Right ventricle myocardium inferior (tissue), 1 donor: ENCODE measurements at places on chromosomes 3 and 15. TPM values are rescaled to one million over a fixed set of nuclear protein-coding genes. Genes with fewer than 3 reads are reported as not detected.

The SKOR1 gene
- not detected for total RNA-seq

The SLC28A1 gene
- total RNA-seq: 0.24 TPM

The THRB gene
- 25.9 TPM for total RNA-seq

The RPS27L gene
- total RNA-seq: 193 TPM

The ANKRD63 gene
- 0.92 TPM for total RNA-seq

The KNSTRN gene
- 8.5 TPM for total RNA-seq

The SERPINI1 gene
- total RNA-seq: 4.6 TPM

The LSM3 gene
- 17.2 TPM for total RNA-seq

The ZNF662 gene
- total RNA-seq: 4.1 TPM

The GATA2 gene
- 9.1 TPM for total RNA-seq

The TMEM158 gene
- 0.60 TPM for total RNA-seq

The ERICH6 gene
- total RNA-seq: not detected

The RPL39L gene
- total RNA-seq: 5.9 TPM

The ADGRG7 gene
- not detected for total RNA-seq

The ACKR2 gene
- 0.89 TPM for total RNA-seq

The HYAL1 gene
- 70.1 TPM for total RNA-seq

The FMN1 gene
- total RNA-seq: 3.3 TPM

The TF gene
- 15.7 TPM for total RNA-seq

The GOLGA6B gene
- not detected for total RNA-seq

The CYP8B1 gene
- total RNA-seq: not detected

The HCLS1 gene
- 13.9 TPM for total RNA-seq
